ENCODE measurements at places on chromosomes 13 and 19.

DNA sequence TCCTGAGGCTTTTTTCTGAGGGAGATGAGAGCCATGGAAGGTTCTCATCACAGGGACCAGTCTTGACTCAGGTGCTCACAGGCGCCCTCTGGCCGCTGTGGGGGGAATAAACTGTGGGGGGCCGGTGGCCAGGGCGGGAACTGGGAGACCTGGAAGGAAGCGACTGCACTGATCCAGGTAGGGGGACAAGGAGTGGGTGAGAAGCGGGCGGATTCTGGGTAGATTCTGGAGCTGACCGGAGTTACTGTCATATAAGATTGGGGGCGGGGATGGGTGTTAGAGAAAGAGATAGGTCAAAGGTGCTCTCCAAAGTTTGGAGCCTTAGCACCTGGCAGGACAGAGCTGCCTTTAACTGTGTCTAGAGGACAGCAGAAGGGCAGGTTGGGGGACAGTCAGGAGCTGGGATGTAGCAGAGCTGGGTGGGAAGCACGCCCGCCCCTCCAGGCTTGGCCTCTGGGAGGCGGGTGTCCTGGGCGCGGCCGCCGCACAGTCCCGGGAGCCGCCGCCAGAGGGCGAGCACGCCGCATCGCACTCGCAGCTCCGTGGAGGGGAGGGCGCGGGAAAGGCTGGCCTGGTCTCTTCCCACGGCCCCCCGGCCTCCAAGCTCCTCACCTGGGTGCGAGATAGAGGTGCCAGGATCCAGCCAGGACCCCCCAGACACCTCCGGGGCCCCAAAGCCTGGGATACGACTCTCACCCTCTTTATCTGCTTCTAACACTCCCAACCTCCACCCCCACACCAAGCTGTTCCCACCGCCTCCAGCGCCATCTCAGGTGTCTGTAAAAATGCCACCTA is 4.2 kb upstream of the DAND5 start:
- peak; percentile 93 for DNase-seq

DNA sequence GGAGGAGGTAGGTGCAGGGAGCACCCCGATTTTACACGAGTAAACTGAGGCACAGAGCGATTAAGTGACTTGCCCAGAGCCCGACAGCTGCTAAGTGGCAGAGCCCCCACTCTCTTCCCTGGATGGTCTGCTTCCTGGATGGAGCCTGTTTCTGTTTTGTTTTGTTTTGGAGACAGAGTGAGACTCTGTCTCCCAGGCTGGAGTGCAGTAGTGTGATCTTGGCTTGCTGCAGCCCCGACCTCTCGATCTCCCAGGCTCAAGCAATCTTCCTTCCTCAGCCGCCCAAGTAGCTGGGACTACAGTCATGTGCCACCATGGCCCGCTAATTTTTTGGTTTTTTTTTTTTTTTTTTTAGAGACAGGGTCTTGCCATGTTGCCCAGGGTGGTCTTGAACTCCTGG is 17.3 kb downstream of the BICRA start:
- no peak for DNase-seq

GRCh38 chr19:3481241-3482090 is 1.1 kb upstream of the SMIM24 start:
- DNase-seq, result no peak

- DNase-seq, result no peak
Observed at GRCh38 chr13:44744880-44745633, 168.9 kb upstream of the TSC22D1 start.

DNA sequence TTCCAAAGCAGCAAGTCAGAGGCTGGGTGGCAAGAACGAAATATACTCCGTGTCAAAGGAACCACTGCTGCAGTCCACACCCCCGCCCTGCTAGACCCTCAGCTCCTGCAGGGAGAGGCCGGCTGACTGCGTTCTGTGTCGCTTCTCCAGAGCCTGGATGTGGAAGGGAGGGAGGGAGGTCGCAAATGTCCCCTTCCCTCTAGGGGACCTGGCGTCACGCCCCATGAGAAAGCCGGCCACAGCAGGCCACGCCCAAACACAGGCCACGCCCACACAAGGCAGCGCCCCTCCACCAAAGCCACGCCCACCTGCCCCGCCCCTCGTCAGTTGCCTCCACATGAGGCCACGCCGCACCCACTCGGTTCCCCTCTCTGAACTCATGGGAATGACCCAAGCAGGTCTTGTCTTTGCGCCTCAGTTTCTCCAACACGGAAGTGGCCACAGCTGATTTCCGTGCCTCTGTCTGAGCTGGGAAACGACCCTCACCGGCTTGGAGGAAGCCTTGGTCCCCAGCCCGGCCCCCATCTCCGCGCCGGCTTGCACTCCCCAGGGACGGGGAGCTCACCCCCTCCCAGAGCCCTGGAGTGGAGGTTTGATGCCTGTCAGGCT is 38.4 kb upstream of the TCF3 start:
- peak; percentile 80 for DNase-seq

GRCh38 chr13:45162821-45163220 is 38.0 kb downstream of the KCTD4 start:
- DNase-seq, result no peak

GRCh38 chr13:43170506-43170905 is 147.1 kb downstream of the DNAJC15 start:
- DNase-seq, result no peak

DNA sequence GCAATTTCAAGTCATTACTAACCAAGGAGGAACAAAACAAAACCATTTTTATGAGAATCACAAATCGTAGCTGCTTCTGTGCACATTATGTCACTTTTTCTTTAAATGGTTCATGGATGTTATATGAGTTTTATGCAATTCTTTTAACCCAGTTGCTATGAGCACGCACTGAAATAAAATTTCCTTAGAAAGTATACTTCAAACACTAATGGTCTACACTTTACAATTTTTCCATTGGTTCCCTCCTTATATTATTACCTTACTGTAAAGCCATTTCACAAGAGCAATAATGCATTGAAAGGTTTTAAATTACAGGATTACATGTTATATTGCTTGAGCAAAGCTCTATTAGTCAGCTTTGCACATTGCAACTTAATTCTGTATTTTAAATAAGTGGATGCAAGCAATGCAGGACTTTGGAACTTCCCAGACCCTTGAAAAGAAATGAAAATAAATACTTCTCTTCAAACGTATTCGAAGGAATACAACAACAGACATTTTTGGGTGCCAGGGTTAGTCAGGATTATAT is 318.7 kb downstream of the PCDH9 start:
- DNase-seq, result no peak

- DNase-seq, result no peak
Observed at GRCh38 chr13:28584873-28585381, 74.0 kb upstream of the POMP start.

- DNase-seq, result no peak
Observed at GRCh38 chr19:35988824-35989223, 6.2 kb upstream of the SDHAF1 start.

- no peak for DNase-seq
Observed at GRCh38 chr13:28320209-28320608, 174.7 kb downstream of the FLT1 start.

DNA sequence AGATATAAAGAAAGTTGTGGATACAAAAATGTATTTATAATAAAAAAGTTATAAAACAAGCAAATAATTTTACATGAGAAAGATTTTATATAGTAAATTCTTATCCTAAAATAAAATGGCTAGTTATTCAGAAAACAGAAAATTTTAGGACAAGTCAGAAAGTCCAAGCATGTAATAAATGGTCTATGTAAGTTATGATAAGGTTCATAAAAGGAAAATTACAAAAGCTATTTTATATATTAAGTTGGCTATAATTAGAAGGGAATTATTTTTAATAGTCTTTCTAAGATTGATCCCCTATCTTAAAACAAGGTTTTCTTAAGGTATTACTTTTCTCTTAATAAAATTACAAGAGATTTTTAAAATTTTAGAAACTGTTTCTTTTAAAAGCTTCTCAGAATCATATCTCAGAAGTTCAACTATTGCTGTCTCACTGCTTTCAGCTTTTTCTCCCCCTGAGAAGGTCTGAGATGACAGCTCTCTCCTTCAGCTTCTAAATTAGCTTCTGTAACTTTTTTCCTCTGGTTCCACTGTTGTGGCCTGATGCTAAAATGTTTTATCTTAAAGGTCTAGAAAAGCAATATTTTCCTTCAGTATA is 8.7 kb downstream of the CCDC169 start:
- no peak for DNase-seq

GRCh38 chr19:38888876-38889275 is 10.5 kb downstream of the SIRT2 start:
- no peak for DNase-seq

GRCh38 chr13:107518780-107519179 is 696.6 kb downstream of the LIG4 start:
- DNase-seq, result no peak

DNA sequence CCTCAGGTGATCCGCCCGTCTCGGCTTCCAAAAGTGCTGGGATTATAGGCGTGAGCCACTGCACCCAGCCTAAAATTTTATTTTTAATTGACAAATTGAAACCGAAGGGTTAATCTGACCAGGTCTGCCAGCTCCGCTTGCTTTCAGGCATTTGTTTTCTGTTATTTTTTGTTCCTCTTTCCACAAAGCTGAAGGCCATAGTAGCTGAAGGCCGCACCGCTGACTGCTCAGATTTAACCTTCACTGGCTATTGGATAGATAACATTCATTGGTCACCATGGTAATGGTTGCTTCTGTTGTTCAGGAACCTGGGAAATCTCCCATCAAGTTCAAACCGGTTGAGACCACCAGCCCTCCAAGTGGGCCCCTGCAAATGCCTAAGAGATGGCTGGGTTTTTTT is 124.5 kb upstream of the USP29 start:
- DNase-seq, result no peak

DNA sequence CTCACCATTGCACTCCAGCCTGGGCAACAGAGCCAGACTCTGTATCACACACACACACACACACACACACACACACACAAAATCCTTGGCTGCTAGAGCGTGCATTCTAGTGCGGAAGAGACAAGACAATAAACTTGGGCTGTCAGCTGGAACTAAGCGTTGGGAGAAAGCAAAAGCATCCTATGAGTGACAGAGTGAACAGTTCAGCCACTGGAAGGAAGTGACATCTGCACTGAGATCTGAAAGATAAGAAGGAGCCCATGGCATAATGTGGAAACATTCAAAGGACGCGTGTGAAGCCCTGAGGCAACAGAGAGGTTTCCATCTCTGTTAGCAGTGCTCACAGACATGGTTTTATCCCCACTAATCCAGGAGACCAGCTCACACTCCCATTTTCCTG is 3.5 kb upstream of the SLC1A5 start:
- peak; percentile 65 for DNase-seq

DNA sequence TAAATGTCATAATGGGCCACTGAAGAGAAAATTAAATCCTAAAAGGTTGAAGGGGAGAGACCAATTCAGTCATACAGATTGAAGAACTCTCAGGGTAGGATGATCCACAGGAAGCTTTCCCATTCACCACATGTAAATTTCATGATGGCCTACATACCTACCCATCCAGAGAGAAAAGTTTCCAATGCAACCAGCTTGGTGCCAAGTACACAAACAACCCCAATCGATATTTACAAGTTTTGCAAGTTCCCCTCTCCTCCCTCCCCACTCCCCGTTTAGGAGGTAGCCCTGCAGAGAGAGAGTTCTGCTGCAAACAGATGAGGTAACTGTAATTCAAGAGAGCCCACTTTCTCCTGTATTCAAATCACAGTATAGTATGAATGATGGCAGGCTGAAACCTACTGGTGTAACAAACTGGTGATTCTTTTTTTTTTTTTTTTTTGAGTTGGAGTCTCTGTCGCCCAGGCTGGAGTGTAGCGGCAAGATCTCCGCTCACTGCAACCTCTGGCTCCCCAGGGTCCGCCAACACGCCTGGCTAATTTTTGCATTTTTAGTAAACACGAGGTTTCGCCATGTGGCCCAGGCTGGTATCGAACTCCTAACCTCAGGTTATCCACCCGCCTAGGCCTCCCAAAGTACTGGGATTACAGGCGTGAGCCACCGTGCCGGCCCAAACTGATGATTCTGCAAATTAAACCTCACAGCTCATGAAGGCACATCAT is 14.4 kb downstream of the FOXO1 start:
- DNase-seq, result no peak

DNA sequence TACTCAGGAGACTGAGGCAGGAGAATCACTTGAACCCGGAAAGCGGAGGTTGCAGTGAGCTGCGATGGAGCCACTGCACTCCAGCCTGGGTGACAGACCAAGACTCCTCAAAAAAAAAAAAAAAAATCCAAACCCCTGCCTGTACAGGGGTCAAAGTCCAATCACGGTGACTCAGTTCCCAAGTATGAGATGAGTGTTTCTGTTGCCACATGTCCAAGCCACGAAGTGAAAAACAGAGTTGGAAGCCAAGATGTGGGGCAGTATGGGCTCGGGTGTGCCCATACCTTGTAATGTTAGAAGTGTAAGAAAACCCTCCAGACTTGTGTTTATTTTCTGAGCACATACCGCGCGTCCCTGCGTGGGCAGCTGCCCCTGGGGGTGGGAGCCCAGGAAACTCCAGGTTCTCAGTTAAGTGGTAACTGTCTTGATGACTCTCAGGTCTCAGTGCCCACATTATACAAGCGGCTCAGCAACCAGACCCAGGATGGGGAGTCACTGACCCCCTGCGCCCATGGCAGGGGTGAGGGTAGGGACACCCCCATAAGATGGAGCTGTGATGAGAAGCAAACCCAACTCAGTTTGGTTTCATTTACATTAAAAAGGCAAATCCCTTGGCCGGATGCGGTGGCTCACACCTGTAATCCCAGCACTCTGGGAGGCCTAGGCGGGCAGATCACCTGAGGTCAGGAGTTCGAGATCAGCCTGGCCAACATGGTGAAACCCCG is 1.2 kb upstream of the GPX4 start:
- peak; percentile 88 for DNase-seq

Measured in activated effector memory CD4-positive, alpha-beta T cell treated with anti-CD3 and anti-CD28 coated beads, Interleukin-2, amount 50 U/mL, for 16 hours (primary cell).